ENCODE measurements at places on chromosomes 1 and 21. TPM values are rescaled to one million over a fixed set of nuclear protein-coding genes. Genes with fewer than 3 reads are reported as not detected.
A peak's percentile ranks its signal among the peaks of the same experiment; 100 is the strongest.

DNA sequence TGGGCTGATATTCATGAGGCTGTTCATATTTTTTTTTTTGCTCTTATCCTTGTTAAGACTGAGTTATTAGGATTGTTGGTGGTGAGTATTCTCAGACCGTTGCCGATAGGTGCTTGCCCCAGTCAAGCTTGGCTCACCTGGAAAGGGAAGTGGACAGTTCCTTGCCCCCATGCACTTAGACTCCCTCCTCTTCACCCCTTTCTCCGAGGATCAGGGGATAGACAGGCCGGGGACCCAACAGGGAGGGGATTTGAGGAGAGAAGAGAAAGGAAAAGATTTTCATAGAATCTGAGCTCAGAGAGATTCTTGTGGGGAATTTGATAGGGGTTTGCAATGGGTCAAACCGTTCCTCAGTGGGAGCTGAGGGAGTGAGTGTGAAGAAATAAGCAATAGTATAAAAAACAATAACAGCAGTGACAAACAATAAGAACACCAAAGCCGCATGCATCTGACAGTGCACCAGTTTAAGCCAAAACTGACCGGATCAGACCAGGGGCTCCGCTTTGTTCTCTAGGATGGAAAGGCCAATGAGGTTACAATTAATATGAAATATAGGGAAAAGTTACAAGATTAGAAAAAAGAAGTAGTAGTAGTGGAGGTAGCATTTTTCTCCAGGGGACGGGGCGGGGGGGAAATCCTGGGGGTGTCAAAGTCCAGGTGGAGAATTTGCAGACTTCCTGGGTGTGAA lies 8.9 kb downstream of the PAX7 start:
- no peak overlapping the region for H3K27ac ChIP-seq
- H3K4me3 ChIP-seq = no peak overlapping the region
- no peak for DNase-seq
- peaks cover under 1% of the 10 kb centered on the region for H3K4me1 ChIP-seq

- H3K4me3 ChIP-seq = no peak overlapping the region
- no peak overlapping the region for H3K27ac ChIP-seq
- H3K36me3 ChIP-seq = peaks cover 18% of the 10 kb centered on the region
- DNase-seq = no peak
Measured at GRCh38 chr1:15557594-15557993, 27.3 kb downstream of the AGMAT start.

GRCh38 chr1:115275216-115275615 lies 62.8 kb downstream of the NGF start:
- no peaks in the 10 kb centered on the region for H3K4me1 ChIP-seq
- no peak overlapping the region for H3K27ac ChIP-seq
- H3K4me3 ChIP-seq = no peak overlapping the region
- DNase-seq = no peak
- H3K27me3 ChIP-seq = no peaks in the 10 kb centered on the region
- no peaks in the 10 kb centered on the region for H3K36me3 ChIP-seq

GRCh38 chr1:7760245-7760644 lies 10.9 kb upstream of the VAMP3 start:
- no peak for DNase-seq
- no peak overlapping the region for H3K27ac ChIP-seq
- H3K27me3 ChIP-seq = peaks cover 14% of the 10 kb centered on the region
- H3K4me1 ChIP-seq = peaks cover 2% of the 10 kb centered on the region

- H3K36me3 ChIP-seq = no peaks in the 10 kb centered on the region
- no peak overlapping the region for H3K4me3 ChIP-seq
- H3K4me1 ChIP-seq = no peaks in the 10 kb centered on the region
- no peak overlapping the region for H3K27ac ChIP-seq
- H3K27me3 ChIP-seq = no peaks in the 10 kb centered on the region
Measured at GRCh38 chr1:81781749-81782148, 19.0 kb upstream of the ADGRL2 start.

- H3K27ac ChIP-seq = peak within 1 kb of the TSS; percentile 98
- peaks cover 38% of the 10 kb centered on the region for H3K36me3 ChIP-seq
- no peaks in the 10 kb centered on the region for H3K27me3 ChIP-seq
- DNase-seq = peak; percentile 99
- H3K4me3 ChIP-seq = peak within 1 kb of the TSS; percentile 95
Measured at GRCh38 chr1:62436466-62437272, at the start of gene USP1. Gene USP1 (plus strand): TSS chr1:62437049. CDS start chr1:62439868, 2,819 bp downstream.

DNA sequence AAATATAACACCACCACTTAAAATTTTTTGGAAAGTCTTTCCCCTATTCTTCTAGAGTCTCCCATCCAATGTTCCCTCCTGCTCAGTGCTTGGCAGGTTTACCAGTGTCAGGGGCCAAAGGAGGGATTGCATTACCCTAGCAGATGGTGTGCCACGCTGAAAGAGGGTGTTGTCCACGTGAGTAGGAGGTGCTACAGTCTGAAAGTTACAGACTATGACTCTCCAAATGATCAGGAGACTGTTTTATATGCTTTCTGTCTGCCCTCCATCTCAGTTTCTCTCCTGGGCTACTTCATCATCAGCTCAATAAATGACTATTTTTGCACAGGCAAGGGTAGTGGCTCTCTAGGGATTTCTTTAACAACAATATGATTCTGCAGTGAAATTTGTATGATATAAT lies 31.3 kb upstream of the ANGPTL7 start:
- no peak overlapping the region for H3K4me3 ChIP-seq
- H3K27ac ChIP-seq = no peak overlapping the region
- peaks cover 7% of the 10 kb centered on the region for H3K4me1 ChIP-seq
- DNase-seq = no peak
- H3K27me3 ChIP-seq = no peaks in the 10 kb centered on the region

- DNase-seq = no peak
- peaks cover 33% of the 10 kb centered on the region for H3K27me3 ChIP-seq
- H3K4me3 ChIP-seq = no peak within 1 kb of the TSS
- H3K4me1 ChIP-seq = no peaks in the 10 kb centered on the region
Measured at GRCh38 chr21:40846587-40847411, at the start of gene DSCAM. Gene DSCAM (minus strand): TSS chr21:40847158. CDS start chr21:40846661, 497 bp downstream.

GRCh38 chr1:93816970-93817678 lies 61.9 kb downstream of the DNTTIP2 start:
- no peak overlapping the region for H3K4me3 ChIP-seq
- no peaks in the 10 kb centered on the region for H3K36me3 ChIP-seq
- no peak for DNase-seq
- H3K27ac ChIP-seq = no peak overlapping the region
- H3K4me1 ChIP-seq = peaks cover 19% of the 10 kb centered on the region

DNA sequence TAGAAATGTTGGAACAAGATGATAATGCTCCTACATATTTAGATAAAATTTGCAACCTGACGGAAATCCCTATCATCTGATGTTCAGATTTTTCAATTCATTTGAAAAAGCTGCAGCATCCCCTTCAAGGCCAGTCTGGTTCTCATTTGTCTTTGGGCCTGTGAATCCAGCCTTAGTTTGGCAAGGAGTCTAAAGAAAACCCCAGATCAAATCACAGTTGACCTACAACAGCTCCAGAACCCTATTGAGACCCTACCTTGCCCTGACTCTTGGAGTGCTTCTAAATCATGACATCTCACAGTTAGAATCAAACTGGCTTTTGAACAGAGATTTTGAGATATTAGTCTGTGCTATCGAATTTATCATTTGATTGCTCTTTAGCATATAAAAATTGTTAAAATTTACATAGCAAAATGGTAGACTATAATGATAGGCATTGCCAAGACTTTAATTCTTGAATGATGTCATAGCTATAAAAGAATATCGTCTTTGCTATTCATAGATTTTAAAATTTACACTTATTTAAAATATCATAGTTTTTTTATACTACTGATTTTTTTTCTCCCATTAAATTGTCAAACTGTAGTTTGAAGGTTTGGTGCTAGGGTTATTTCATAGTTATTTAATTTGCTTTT lies 2.2 kb downstream of the PPP2R5A start:
- H3K4me3 ChIP-seq = peak overlapping the region; percentile 99
- peaks cover 60% of the 10 kb centered on the region for H3K4me1 ChIP-seq
- peak overlapping the region; percentile 94 for H3K27ac ChIP-seq
- no peak for DNase-seq
- no peaks in the 10 kb centered on the region for H3K27me3 ChIP-seq

DNA sequence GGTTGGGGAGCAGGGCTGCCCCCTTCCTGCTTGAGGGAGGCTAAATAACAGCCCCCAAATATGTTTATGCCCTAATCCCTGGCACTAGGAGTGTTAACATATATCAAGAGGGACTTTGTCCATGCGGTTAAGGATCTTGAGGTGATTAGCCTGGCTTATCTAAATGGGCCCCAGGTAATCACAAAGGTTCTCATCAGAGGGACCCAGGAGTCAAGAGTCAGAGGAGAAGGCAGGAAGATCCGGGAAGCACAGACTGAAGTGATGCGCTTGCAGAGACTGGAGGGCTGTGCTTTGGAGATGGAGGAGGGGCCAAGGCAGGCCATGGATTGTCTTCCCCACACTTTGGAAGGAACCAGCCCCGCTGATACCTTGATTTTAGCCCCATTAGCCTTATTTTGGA lies 86.4 kb downstream of the IER5 start:
- no peak overlapping the region for H3K4me3 ChIP-seq
- H3K4me1 ChIP-seq = peaks cover 11% of the 10 kb centered on the region
- no peak for DNase-seq

- H3K4me1 ChIP-seq = peaks cover 35% of the 10 kb centered on the region
- no peak overlapping the region for H3K4me3 ChIP-seq
Measured at GRCh38 chr1:23537296-23537973, 6.4 kb upstream of the E2F2 start.

- no peak overlapping the region for H3K4me3 ChIP-seq
- no peaks in the 10 kb centered on the region for H3K27me3 ChIP-seq
- peaks cover 2% of the 10 kb centered on the region for H3K4me1 ChIP-seq
- no peaks in the 10 kb centered on the region for H3K36me3 ChIP-seq
Measured at GRCh38 chr1:57058652-57059501, 93.1 kb upstream of the C8B start.

DNA sequence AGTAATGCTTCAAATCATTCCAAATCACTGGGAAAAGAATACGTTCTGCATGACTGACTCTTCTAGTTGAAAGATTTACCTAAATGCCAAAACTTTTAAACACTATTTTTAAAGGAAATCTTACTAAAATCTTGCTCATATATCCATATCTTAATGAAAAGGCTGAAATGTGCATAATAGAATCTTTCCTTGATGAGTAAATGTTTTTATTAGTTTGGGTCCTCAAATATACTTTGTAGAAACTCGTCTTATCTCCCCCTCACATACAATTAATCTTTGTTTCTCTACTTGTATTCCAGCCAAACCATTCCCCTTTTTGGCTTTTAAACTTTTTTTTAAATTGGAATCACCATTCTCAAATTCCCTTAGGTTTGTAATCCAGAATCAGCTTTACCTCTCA lies 110.2 kb downstream of the NTNG1 start:
- no peak overlapping the region for H3K27ac ChIP-seq
- H3K4me3 ChIP-seq = no peak overlapping the region
- H3K36me3 ChIP-seq = no peaks in the 10 kb centered on the region
- no peak for DNase-seq
- peaks cover 9% of the 10 kb centered on the region for H3K27me3 ChIP-seq

GRCh38 chr1:231724876-231725647 lies 98.5 kb downstream of the DISC1 start:
- H3K27ac ChIP-seq = no peak overlapping the region
- H3K36me3 ChIP-seq = no peaks in the 10 kb centered on the region
- H3K4me1 ChIP-seq = peaks cover 7% of the 10 kb centered on the region
- DNase-seq = peak; percentile 32
- no peaks in the 10 kb centered on the region for H3K27me3 ChIP-seq
- H3K4me3 ChIP-seq = no peak overlapping the region

GRCh38 chr1:79197421-79197820 lies 190.9 kb upstream of the ADGRL4 start:
- no peak for DNase-seq
- H3K36me3 ChIP-seq = no peaks in the 10 kb centered on the region
- no peak overlapping the region for H3K4me3 ChIP-seq
- H3K27ac ChIP-seq = no peak overlapping the region

GRCh38 chr21:45802425-45802824 lies 158.9 kb downstream of the PCBP3 start:
- no peaks in the 10 kb centered on the region for H3K27me3 ChIP-seq
- DNase-seq = no peak
- H3K4me1 ChIP-seq = no peaks in the 10 kb centered on the region
- no peaks in the 10 kb centered on the region for H3K36me3 ChIP-seq

- no peak overlapping the region for H3K27ac ChIP-seq
- peaks cover 2% of the 10 kb centered on the region for H3K27me3 ChIP-seq
- H3K4me1 ChIP-seq = no peaks in the 10 kb centered on the region
- no peaks in the 10 kb centered on the region for H3K36me3 ChIP-seq
- DNase-seq = no peak
Measured at GRCh38 chr21:35282944-35283343, 233.8 kb upstream of the RUNX1 start.

GRCh38 chr1:51423073-51423821 lies 92.9 kb upstream of the TTC39A start:
- DNase-seq = no peak
- H3K4me3 ChIP-seq = no peak overlapping the region
- no peak overlapping the region for H3K27ac ChIP-seq
- H3K27me3 ChIP-seq = no peaks in the 10 kb centered on the region
- H3K4me1 ChIP-seq = no peaks in the 10 kb centered on the region

DNA sequence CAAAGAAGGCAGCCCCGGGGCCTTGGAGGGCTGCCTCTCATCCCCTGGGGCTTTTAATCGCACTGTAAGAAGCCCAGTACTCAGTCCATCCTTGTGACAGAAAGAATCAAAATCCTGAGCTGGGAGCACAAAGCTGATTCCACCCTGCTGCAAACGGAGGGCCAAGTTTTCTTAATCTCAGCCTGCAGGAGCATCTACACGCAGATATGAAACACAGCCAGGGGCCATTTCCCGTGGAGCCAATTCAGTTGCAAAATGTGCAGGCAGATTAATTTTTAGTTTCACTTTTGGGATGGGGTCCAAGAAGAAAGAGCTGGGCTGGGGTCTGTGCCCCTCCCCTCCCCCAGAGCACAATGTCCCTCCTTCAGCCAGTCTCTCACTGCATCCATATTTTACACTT lies 4.4 kb downstream of the LYPD8 start:
- H3K36me3 ChIP-seq = no peaks in the 10 kb centered on the region
- peaks cover 3% of the 10 kb centered on the region for H3K4me1 ChIP-seq
- H3K4me3 ChIP-seq = no peak overlapping the region
- H3K27ac ChIP-seq = no peak overlapping the region
- peak; percentile 27 for DNase-seq

- H3K4me1 ChIP-seq = peaks cover 13% of the 10 kb centered on the region
- H3K4me3 ChIP-seq = no peak overlapping the region
- H3K27me3 ChIP-seq = no peaks in the 10 kb centered on the region
- H3K27ac ChIP-seq = no peak overlapping the region
- peaks cover 37% of the 10 kb centered on the region for H3K36me3 ChIP-seq
Measured at GRCh38 chr21:15772654-15773053, 42.9 kb downstream of the USP25 start.

Gene CELA2B
- not detected for total RNA-seq

Gene S100A2
- 0.63 TPM for total RNA-seq

Gene FCRL5
- 0.10 TPM for total RNA-seq

Gene C1orf141
- total RNA-seq = not detected

Gene AP4B1
- 42.9 TPM for total RNA-seq

Gene HSF2BP
- total RNA-seq = 0.18 TPM

Gene CD53
- total RNA-seq = 404 TPM

Gene HCRTR1
- not detected for total RNA-seq

Gene AKT3
- total RNA-seq = 25.2 TPM

Gene TAF5L
- total RNA-seq = 30.7 TPM

Gene TMIGD3
- not detected for total RNA-seq

Gene DIO1
- not detected for total RNA-seq

Gene FCN3
- not detected for total RNA-seq

Gene DHX9
- total RNA-seq = 218 TPM

Gene PTPN14
- 0.13 TPM for total RNA-seq

All from activated CD8-positive, alpha-beta T cell treated with anti-CD3 and anti-CD28 coated beads, Interleukin-2, amount 10 ng/mL, durations not matched to agents 7 days and 5 days (primary cell).